Peyer's patch (tissue), 4 donors: ENCODE measurements at places on chromosomes 7 and 10. TPM values are rescaled to one million over a fixed set of nuclear protein-coding genes. Genes with fewer than 3 reads are reported as not detected.

- no peaks in the 10 kb centered on the region for H3K4me1 ChIP-seq
- no peak for DNase-seq
- H3K36me3 ChIP-seq, result no peaks in the 10 kb centered on the region
- no peak overlapping the region for H3K27ac ChIP-seq
- no peak overlapping the region for H3K4me3 ChIP-seq
- no peaks in the 10 kb centered on the region for H3K27me3 ChIP-seq
These were observed 2.1 kb downstream of the GHRHR start for GRCh38 chr7:30965883-30966282.

GRCh38 chr10:103982639-103983038 lies 15.7 kb downstream of the SLK start:
- no peak overlapping the region for H3K27ac ChIP-seq
- no peaks in the 10 kb centered on the region for H3K36me3 ChIP-seq

SPACDR gene
- total RNA-seq, result not detected

- no peak overlapping the region for H3K27ac ChIP-seq
- H3K4me3 ChIP-seq, result no peak overlapping the region
- DNase-seq, result no peak
- H3K4me1 ChIP-seq, result no peaks in the 10 kb centered on the region
- no peaks in the 10 kb centered on the region for H3K36me3 ChIP-seq
These were observed 14.8 kb downstream of the MBL2 start for GRCh38 chr10:52757773-52758172.

PTPRN2 gene
- total RNA-seq, result 21.2 TPM

WDR86 gene
- total RNA-seq, result 6.6 TPM

DNA sequence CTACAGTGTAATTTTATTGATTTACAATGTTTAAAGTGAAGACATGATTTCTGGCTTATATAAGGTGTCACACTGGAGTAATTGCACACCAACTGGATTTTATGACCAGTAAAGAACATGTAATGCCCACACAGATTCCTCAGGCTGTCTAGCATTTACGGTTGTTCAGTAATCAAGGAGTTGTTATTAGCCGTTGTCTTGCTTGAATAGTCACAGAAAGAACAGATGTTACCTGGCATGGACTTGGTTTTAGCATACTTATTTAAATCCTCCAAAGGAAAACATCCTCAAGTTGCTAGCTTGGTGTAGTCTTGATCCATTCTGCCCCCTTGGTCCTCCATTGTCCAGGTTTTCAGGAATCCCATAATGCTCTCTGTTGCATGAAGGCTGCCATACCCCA lies 65.8 kb downstream of the POU6F2 start:
- H3K4me3 ChIP-seq, result no peak overlapping the region
- no peak overlapping the region for H3K27ac ChIP-seq
- no peaks in the 10 kb centered on the region for H3K36me3 ChIP-seq
- no peak for DNase-seq
- no peaks in the 10 kb centered on the region for H3K4me1 ChIP-seq

DNA sequence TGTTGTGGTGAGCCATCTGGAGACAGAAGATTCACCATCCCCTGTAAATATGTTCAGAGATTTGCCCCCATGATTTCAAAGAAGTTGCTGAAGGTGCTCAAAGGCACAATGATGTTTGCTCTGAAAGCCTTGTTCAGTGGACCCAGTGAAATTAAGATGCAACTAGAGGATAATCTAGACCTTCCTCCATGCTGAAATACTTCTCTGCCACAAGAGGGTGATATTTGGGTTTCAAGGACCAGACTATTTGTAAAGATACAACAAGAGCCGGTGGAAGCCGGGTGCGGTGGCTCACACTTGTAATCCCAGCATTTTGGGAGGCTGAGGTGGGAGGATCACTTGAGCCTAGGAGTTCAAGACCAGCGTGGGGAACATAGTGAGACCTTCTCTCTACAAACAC lies 13.5 kb upstream of the MSRB2 start:
- no peak overlapping the region for H3K27ac ChIP-seq
- no peaks in the 10 kb centered on the region for H3K36me3 ChIP-seq
- no peaks in the 10 kb centered on the region for H3K27me3 ChIP-seq

GRCh38 chr7:114412548-114412947 lies 2.1 kb upstream of the FOXP2 start:
- H3K27ac ChIP-seq, result peak overlapping the region; percentile 67
- no peaks in the 10 kb centered on the region for H3K27me3 ChIP-seq
- H3K4me3 ChIP-seq, result no peak overlapping the region
- H3K4me1 ChIP-seq, result no peaks in the 10 kb centered on the region
- H3K36me3 ChIP-seq, result no peaks in the 10 kb centered on the region

ITPRID1 gene
- 7.4 TPM for total RNA-seq

DYDC2 gene
- not detected for total RNA-seq

DNA sequence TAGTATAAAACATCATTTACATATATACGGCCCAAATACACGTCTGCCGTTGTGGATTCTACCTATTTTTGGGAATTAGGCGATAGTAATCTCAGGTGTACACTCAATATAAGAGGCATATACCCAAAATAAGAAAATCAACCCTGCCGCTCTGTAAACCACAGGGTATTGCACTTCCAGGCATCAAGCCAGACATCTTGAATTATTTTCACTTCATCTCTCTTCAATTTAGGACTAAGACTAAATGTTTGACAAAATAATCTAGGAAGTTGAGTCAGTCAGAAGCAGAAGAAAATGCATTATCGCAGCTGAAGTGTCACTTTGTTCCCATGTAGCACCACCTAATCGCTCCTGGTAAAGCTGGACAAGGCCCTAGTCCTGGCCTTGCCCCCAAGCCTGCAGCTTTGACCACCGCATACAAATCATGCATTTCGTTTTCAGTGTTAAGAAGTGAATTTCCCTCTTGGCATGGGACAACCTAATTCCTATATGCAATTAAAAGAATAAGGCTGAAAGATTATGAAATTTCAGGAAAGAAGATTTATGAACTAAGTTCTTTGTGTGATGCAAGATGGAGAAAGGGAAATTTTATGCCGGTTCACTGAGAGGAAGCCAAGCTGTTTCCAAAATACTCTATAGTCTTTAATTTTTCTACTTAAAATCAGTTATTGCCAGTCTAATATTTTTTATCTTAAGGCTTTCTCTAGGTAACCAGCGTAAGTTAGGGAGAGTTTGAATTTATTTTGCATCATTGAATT lies 26.0 kb downstream of the CABCOCO1 start:
- H3K4me3 ChIP-seq, result no peak overlapping the region
- H3K27ac ChIP-seq, result no peak overlapping the region
- DNase-seq, result no peak
- H3K4me1 ChIP-seq, result no peaks in the 10 kb centered on the region
- no peaks in the 10 kb centered on the region for H3K36me3 ChIP-seq

GRCh38 chr10:69348816-69349541 lies 67.7 kb downstream of the TACR2 start:
- DNase-seq, result no peak
- peak overlapping the region; percentile 39 for H3K27ac ChIP-seq
- H3K4me1 ChIP-seq, result peaks cover 14% of the 10 kb centered on the region
- H3K27me3 ChIP-seq, result no peaks in the 10 kb centered on the region
- no peaks in the 10 kb centered on the region for H3K36me3 ChIP-seq

CDK1 gene
- 19.8 TPM for total RNA-seq

DNA sequence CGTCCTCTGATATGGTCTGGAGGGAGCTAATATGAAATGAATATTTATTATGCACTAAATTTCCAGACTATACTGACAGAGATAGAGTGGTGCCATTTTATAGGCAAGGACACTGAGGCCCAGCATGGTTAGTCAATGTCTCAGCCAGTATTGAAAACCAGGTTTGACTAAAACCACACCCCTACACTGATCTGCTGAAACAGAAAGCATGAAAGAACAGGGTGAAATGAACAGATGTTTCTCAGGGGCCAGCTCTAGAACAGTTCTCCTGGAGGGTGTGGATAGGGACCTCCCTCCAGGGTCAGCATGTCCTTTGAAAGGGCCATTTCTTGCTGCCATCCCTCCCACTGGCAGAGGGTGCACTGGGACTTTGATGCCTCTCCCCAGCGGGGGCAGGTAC lies 700.5 kb downstream of the GRID1 start:
- H3K4me1 ChIP-seq, result no peaks in the 10 kb centered on the region
- H3K36me3 ChIP-seq, result no peaks in the 10 kb centered on the region
- no peak overlapping the region for H3K4me3 ChIP-seq
- H3K27ac ChIP-seq, result no peak overlapping the region
- DNase-seq, result no peak

SEMA3A gene
- 4.3 TPM for total RNA-seq

- H3K36me3 ChIP-seq, result no peaks in the 10 kb centered on the region
- DNase-seq, result no peak
- H3K4me1 ChIP-seq, result no peaks in the 10 kb centered on the region
- H3K4me3 ChIP-seq, result no peak overlapping the region
- H3K27me3 ChIP-seq, result no peaks in the 10 kb centered on the region
These were observed 5.4 kb upstream of the HERPUD2 start for GRCh38 chr7:35700333-35700732.

SRGN gene
- 19.9 TPM for total RNA-seq

DNA sequence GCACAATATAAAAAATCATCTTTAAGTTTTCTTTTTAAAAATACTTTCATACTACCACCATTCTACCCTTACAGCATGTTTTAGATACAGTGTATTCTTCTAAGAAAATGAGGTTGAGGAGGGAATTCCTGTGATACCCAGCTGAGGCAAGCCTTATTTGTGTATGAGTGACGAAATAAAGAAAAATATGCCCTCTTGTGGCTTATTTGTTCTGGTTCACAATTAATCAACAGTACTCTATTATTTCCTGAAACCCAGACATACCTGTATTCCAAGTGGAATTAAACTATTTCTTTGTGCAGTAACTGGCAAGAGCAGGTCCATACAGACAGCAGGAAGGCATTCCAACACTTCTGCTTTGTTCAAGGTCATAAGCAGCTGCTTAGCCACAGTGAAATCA lies 4.5 kb upstream of the SEMA3D start:
- H3K36me3 ChIP-seq, result no peaks in the 10 kb centered on the region
- no peaks in the 10 kb centered on the region for H3K4me1 ChIP-seq
- no peak for DNase-seq

DNA sequence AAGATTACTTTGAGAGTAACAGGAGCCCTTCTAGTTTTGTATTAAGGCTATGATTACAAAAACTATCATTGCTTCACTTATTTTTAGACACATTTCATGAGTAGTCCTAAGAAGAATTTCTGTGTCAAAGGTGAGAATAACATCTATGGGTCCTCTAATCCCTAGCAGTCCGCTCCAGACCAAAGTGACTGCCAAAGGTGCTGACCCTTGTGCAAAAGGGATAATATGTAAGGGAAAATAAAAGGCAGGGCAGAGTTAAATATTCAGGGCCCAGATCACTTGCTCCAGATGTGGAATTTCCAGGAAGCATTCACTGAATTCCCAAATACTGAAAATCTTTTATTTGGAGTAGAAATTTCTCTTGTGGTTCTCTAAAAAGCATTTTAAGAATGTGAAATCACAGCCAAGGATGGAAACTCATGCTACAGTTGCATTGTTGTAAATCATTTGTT lies 29.3 kb downstream of the RHOBTB1 start:
- no peaks in the 10 kb centered on the region for H3K4me1 ChIP-seq
- DNase-seq, result peak; percentile 68
- no peak overlapping the region for H3K4me3 ChIP-seq
- H3K27ac ChIP-seq, result no peak overlapping the region
- no peaks in the 10 kb centered on the region for H3K27me3 ChIP-seq

DNA sequence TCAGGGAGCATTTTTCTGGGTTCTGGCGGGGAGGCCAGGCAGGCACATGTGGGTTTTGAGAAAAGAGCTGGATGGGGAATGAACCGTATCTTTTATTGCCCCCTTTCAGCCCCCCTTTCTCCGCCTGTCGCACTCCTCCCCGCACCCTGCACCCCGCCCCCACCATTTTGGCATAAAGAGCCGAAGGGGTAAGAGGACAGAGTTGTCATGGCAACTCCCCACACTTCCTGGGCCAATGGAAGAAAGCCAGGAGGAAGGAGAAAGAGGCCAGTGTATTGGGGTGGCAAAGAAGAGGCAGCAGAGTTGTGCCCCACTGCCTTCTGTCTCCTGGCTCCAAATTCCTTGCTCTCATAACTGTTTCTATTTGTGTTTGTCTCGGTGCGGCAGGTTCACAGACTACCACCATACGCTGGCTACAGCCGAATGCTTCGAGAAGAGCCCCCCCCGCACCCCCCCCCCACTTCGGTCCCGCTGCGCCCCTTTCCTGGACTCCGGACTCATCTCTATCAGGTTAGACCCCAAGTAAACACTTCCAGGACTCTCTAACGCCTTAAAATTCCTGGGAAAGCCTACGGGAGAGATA lies 3.4 kb downstream of the KCNIP2 start:
- peak overlapping the region; percentile 50 for H3K4me3 ChIP-seq
- no peaks in the 10 kb centered on the region for H3K36me3 ChIP-seq
- no peaks in the 10 kb centered on the region for H3K27me3 ChIP-seq
- DNase-seq, result no peak
- H3K4me1 ChIP-seq, result peaks cover 9% of the 10 kb centered on the region

PEX1 gene
- 20.4 TPM for total RNA-seq

ST7 gene
- total RNA-seq, result 26.8 TPM

GRCh38 chr10:133087679-133088178 lies at the start of gene ADGRA1:
Gene ADGRA1 (plus strand): TSS chr10:133087924. CDS start chr10:133088910, 986 bp downstream.
- peaks cover 10% of the 10 kb centered on the region for H3K27me3 ChIP-seq
- H3K36me3 ChIP-seq, result no peaks in the 10 kb centered on the region
- DNase-seq, result no peak
- no peak within 1 kb of the TSS for H3K27ac ChIP-seq
- H3K4me3 ChIP-seq, result no peak within 1 kb of the TSS

VGF gene
- total RNA-seq, result not detected

C7orf57 gene
- total RNA-seq, result not detected

UPP1 gene
- 16.5 TPM for total RNA-seq

DBNL gene
- 100 TPM for total RNA-seq

DNA sequence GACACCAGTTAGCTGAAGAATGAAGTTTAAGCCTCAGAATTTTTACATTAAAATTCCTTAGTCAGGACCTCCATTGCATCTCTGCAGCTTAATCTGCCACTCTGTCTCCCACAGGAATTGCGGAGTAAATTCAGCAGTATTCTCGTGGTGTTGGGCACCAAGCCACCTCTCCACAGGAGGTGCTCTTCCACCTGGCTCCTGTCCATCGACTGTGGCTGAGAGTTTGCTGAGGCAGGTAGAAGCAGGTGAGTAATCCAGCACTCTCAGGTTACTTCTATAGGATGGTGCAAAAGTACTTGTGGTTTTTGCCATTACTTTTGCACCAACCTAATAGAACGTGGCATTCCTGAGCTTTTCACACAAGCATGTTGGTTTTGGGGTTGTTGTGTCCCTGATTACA lies 134.1 kb downstream of the GFRA1 start:
- no peak for DNase-seq
- no peaks in the 10 kb centered on the region for H3K4me1 ChIP-seq
- no peaks in the 10 kb centered on the region for H3K27me3 ChIP-seq
- no peaks in the 10 kb centered on the region for H3K36me3 ChIP-seq
- no peak overlapping the region for H3K4me3 ChIP-seq
